ENCODE measurements at places on chromosomes 12 and 14. TPM values are rescaled to one million over a fixed set of nuclear protein-coding genes. Genes with fewer than 3 reads are reported as not detected.
A peak's percentile ranks its signal among the peaks of the same experiment; 100 is the strongest.

DNA sequence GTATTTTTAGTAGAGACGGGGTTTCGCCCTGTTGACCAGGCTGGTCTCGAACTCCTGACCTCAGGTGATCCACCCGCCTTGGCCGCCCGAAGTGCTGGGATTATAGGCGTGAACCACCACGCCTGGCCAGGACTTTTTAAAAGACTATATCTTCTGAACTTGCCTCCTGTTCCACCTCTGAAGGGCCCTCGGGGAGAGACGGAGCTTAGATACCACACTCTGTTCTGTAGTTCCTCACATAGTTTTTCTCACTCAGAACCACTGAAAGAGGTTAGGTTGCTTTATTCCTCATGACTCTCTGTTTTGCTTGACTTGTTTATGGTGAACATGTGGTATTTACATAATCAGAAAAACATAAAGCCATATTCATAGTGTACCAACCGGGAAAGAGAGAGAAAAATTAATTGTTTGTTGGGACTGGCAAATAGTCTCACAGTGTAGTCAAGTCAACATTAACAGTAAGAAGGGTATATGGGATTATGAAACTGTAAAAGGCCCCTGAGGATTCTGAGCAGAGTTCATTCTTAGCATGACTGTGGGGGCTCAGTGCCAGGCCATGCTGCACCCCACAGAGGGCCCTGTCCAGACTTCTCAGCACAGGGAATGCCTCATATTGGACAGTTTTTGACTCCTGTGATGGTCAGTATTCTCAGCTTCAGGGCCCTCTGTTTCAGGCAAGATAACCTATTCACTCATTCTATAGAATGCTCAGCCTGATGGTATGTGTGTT, 342.3 kb downstream of the ZFP36L1 start:
- no peak overlapping the region for H3K27ac ChIP-seq
- no peaks in the 10 kb centered on the region for H3K36me3 ChIP-seq
- H3K27me3 ChIP-seq = no peaks in the 10 kb centered on the region
- H3K4me3 ChIP-seq = no peak overlapping the region

DNA sequence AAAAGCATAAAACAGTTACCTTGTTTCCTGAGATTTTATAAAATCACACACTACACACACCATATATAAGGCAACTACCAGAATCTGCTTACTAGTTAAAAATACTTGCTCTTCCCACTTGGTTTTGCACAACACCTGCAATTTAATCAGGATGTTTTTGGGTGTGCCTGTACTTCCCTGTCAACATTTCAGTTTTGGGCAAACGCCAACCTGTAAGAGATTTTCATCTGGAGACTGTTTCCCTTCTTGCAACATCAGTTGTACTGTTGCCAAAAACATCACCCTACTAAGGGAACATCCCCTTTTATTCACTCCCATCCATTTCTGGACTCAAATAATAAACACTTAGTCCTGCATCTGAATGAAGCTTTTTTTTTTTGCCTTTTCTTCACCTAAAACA, 172.3 kb downstream of the DUSP6 start:
- H3K27ac ChIP-seq = no peak overlapping the region
- no peaks in the 10 kb centered on the region for H3K4me1 ChIP-seq
- peak; percentile 71 for DNase-seq
- H3K36me3 ChIP-seq = no peaks in the 10 kb centered on the region

DNA sequence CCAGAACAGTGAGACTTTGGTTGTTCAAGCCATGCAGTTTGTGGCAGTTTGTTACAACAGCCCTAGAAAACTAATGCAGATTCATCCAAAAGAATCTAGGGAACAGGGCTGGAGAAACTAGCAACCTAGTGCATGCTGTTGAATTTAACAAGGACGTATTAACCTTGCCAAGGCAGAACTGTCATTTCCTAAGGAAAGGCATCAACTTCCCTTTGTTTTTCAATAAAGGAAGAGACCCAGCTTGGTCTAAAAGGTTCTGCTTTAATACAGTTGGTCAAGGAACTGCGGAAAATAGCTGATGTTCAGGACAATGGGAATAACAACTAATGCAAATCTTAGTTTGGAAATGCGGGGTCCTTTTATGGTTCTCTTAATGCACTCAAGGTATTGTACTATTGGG, 11.5 kb downstream of the AK7 start:
- H3K4me1 ChIP-seq = no peaks in the 10 kb centered on the region
- DNase-seq = no peak
- no peaks in the 10 kb centered on the region for H3K36me3 ChIP-seq
- peaks cover 2% of the 10 kb centered on the region for H3K27me3 ChIP-seq
- no peak overlapping the region for H3K27ac ChIP-seq
- no peak overlapping the region for H3K4me3 ChIP-seq

DNA sequence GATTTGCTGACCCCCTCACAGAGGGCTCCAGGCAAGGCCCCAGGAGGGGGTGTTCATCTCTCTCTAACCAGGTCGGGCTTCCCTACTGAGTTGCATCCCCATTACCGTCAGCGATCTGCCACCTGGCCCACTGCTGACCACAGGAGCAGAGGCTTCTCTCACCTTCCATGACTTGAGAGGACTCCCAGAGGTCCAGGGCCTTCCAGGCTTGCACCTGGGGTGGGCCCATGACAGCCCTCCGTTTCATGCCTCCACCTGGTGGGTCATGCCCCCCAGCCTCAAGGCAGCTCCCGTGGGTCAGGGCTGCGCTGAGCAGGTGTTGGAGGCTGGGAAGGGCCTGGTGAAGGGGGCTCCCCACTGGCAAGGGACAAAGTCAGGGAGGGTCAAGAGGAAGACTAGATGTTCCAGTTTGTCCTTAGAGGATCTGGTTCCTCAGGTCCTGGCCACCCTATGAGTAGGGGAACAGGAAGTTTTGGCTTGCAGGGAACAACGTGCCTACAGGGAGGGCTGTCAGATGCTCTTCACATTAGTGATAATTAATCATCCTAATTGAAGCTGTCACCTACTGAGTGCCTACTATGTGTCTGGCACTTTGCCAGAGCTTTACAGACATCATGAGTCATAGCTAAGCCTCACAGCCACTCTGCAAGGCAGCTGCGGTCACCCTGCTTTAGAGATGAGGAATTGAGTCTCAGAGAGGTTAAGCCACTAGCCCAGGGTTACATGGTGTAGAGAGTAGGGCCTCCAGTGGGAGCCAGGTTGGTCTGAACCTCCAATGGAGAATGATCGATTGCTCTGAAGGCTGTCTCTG, 13.8 kb downstream of the NFKBIA start:
- H3K36me3 ChIP-seq = no peaks in the 10 kb centered on the region
- no peaks in the 10 kb centered on the region for H3K27me3 ChIP-seq
- peaks cover 6% of the 10 kb centered on the region for H3K4me1 ChIP-seq
- H3K27ac ChIP-seq = no peak overlapping the region

GRCh38 chr12:67758521-67758920, 110.0 kb downstream of the DYRK2 start:
- H3K4me1 ChIP-seq = no peaks in the 10 kb centered on the region
- DNase-seq = no peak
- H3K27ac ChIP-seq = no peak overlapping the region
- no peaks in the 10 kb centered on the region for H3K36me3 ChIP-seq
- H3K4me3 ChIP-seq = no peak overlapping the region

DNA sequence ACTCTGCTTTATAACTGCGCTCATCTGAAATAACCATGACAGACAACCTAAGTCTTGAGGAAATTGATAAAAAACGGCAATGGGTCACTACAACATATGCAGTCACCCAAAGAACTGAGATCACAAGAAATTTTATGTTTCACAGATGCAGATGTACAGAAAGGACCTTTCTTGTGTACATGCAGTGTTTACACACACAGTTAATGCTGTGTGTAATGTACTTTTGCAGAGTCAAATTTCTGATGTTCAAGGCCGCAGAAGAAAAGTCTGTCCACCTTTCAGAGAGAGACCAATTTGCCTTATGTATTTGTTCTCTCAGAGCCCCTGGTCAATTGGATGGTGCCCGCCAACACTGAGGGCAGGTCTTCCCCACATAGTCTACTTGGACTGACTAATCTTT, 23.0 kb upstream of the TBK1 start:
- no peaks in the 10 kb centered on the region for H3K27me3 ChIP-seq
- H3K4me1 ChIP-seq = no peaks in the 10 kb centered on the region
- DNase-seq = no peak
- H3K27ac ChIP-seq = no peak overlapping the region
- no peak overlapping the region for H3K4me3 ChIP-seq
- peaks cover 32% of the 10 kb centered on the region for H3K36me3 ChIP-seq

DNA sequence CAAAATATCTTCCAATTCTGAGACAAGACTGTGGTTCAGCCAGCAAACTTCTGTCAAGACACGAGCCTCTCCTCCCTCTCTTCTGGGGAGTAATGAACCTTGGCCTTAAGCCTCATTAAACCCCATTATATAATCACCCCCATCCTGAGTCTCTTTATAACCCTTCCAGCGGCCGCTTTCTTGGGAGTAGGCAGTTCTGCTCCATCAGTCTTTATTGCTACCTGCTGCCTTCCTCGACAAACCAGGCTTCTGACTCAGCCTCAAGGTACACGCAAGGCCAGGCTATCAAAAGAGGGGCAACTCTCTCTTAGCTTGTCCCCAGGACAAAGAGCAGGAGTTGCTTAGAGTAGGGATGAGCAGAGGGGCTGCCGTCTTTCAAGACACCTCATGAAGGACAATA, 300.8 kb upstream of the NOS1 start:
- H3K27ac ChIP-seq = no peak overlapping the region
- H3K36me3 ChIP-seq = no peaks in the 10 kb centered on the region

- H3K4me3 ChIP-seq = no peak overlapping the region
- no peaks in the 10 kb centered on the region for H3K4me1 ChIP-seq
- H3K27me3 ChIP-seq = no peaks in the 10 kb centered on the region
- no peak overlapping the region for H3K27ac ChIP-seq
- no peak for DNase-seq
These were observed 148.2 kb downstream of the TMEM30B start for GRCh38 chr14:61132894-61133293.

DNA sequence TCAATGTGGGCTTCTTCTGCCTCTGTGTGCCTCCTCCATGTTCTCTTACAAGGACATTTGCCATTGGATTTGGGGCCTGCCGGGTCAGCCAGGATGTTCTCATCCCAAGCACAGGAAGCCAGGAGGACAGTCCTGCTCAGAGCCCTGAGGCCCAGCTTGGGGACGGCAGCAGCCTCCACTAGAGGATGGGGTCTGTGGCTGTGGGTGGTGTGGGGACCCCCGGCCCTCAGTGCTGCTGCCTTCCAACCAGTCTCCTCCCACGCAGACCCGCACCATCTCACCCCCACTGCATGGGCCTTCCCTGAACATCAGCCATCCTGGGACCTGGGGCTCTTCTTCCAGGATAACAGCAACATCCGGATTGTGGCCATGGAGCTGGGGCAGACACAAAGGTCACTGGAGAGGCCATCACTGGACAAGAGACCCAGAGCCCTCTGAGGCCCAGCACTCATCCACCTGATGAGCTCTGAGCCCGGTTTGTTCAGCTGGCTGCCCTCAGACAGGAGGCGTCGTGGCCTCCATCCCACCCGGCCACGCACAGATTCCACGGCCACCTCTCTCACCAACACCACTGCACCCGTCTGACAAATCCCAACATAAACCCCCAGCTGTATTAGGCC, 56.5 kb upstream of the C14orf180 start:
- no peak for DNase-seq
- H3K4me3 ChIP-seq = no peak overlapping the region
- no peaks in the 10 kb centered on the region for H3K36me3 ChIP-seq
- H3K4me1 ChIP-seq = no peaks in the 10 kb centered on the region

- H3K36me3 ChIP-seq = no peaks in the 10 kb centered on the region
- H3K4me3 ChIP-seq = no peak overlapping the region
- peak overlapping the region; percentile 71 for H3K27ac ChIP-seq
- peaks cover 7% of the 10 kb centered on the region for H3K4me1 ChIP-seq
These were observed 57.3 kb downstream of the GALNT16 start for GRCh38 chr14:69317102-69317755.

- H3K27me3 ChIP-seq = no peaks in the 10 kb centered on the region
- no peak overlapping the region for H3K27ac ChIP-seq
- no peak overlapping the region for H3K4me3 ChIP-seq
- no peaks in the 10 kb centered on the region for H3K4me1 ChIP-seq
- DNase-seq = no peak
These were observed 152.1 kb downstream of the GALC start for GRCh38 chr14:87840906-87841305.

DNA sequence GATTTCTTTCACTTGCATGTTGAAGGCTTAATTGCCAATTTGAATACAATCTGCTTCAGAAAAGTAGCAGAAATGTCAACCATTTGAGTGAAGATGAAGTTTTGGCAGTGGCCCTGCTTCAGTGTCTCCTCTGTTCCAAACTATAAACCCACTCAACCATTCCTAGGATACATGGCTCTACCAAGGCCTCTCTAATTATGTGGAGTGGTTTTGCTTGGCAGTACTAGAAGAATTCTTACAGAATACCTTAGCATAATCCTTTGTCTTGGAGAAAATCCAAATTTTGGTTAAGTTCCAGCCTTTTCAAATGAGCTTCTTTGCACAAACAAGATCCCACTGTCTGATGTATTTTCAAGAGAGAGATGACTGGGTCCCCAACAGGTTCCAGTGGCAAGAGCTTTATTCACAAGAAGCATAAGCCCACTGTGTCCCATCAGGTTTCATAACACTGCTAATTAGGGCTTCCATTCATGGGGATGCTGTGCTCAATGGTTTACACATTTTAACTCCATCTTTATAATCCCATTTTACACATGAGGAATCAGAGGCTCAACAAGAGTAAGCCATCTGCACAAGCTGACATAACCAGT, 234.5 kb downstream of the IPO8 start:
- H3K4me1 ChIP-seq = peaks cover 3% of the 10 kb centered on the region
- H3K36me3 ChIP-seq = no peaks in the 10 kb centered on the region
- no peak overlapping the region for H3K4me3 ChIP-seq
- no peak overlapping the region for H3K27ac ChIP-seq
- DNase-seq = no peak

DNA sequence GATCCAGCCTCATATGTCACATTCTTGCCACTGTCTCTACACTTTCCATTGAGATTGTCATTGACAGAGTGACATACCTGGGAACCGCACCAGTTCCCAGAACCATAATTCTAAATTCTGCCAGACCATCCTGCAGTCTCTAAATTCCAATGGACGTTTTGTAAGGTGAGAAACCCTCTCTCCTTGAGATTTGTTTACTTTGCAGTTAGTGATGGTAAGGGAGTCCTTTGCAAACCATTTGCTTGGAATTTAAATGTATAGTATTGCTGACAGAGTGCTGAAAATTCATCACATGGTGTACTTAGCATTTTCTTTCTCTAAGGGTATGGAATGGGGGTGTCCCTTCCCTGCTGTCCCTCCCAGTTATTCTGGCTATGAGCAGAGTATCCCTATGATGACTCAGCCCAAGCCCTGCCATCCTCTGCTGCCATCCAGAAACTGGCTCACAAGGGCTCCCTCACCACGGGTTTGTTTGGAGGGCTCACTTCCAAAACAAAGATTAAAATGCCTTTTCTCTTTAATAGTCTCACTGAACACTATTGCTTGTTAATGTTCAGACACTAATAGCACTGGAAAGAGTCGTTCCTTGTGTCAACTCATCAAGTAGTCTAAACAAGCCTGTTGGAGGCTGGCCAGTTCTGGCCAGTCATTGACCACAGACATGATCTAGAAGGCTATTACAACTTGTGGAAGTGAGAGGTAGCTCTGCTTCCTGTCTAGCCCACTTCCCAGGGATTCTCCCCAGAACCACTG, 129.0 kb upstream of the HMGA2 start:
- H3K27ac ChIP-seq = no peak overlapping the region
- peaks cover 10% of the 10 kb centered on the region for H3K4me1 ChIP-seq
- no peaks in the 10 kb centered on the region for H3K36me3 ChIP-seq

The NCOR2 gene
- 98.7 TPM for polyA plus RNA-seq

The HOXC9 gene
- 0.18 TPM for polyA plus RNA-seq

The TAMALIN gene
- 68.0 TPM for polyA plus RNA-seq

The E2F7 gene
- polyA plus RNA-seq = 0.24 TPM

All from lung (tissue), 17 donors.